ENCODE measurements at places on chromosomes 7 and 10.

- no peak for DNase-seq
Measured at GRCh38 chr10:10462151-10462941, 555.3 kb upstream of the CELF2 start.

DNA sequence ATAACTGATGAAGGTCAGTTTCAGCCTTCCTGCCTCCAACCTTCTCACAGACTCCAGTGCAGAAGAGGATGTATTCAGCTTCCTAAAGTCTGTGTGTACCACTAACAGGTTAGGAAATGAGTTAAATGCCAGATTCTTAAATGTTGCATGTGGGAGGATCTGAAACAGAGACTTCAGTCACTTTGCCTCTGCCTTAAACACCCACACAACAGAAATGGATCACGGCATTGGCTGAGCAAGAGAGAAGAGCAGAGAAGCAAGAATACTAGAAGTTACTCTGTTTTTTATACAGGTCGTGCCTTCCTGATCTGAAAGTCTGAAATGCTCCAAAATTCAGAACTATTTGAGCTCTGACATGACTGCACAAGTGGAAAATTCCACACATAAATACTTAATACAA is 98.9 kb upstream of the ARHGAP21 start:
- DNase-seq = no peak

GRCh38 chr10:127375461-127375860 is 173.6 kb upstream of the NPS start:
- DNase-seq = no peak

- DNase-seq = no peak
Measured at GRCh38 chr10:132339276-132339675, 7.3 kb downstream of the LRRC27 start.

- DNase-seq = no peak
Measured at GRCh38 chr7:24863626-24864025, 106.4 kb upstream of the GSDME start.

DNA sequence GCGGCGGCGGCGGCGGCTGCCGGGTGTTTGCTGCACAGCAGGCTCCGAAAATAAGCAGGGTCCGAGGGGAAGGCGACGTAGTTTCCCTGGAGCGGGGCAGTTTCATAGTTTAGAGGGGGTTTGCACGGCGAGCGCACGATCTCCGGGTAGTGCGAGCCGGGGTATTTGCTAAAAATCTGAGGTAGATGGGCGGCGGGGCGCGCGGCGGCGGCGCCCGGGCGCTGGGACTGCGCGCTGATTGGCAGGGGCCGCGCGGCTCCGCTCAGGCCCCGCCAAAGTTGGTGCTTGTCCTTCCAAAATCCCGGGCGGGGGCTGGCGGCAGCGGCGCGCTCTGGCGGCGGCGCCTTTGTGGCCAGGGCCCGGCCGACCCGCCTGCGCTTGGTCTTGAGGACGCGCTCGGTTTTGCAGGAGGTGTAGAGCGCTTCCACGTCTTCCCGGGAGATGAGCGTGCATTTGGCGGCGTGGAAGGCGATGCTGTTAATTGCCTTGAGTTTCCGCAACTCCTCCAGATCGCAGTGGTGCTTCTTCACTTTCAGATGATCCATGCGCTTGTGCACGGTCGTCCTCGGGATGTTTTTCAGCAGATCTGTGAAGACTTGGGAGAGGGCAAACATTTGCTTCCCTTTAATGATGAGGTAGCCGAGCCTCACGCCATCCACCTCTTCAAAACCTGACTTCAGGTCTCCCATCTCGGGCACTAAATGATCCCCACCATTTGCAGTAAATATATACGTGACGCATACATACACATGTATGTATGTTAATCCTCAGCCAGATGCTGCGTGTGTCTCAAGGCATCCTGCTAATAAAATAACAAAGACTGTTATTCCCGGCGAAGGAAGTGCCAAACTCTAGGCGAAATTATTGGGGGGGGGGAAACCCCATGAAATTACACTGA is 8.1 kb downstream of the SKIDA1 start:
- peak; percentile 26 for DNase-seq

DNA sequence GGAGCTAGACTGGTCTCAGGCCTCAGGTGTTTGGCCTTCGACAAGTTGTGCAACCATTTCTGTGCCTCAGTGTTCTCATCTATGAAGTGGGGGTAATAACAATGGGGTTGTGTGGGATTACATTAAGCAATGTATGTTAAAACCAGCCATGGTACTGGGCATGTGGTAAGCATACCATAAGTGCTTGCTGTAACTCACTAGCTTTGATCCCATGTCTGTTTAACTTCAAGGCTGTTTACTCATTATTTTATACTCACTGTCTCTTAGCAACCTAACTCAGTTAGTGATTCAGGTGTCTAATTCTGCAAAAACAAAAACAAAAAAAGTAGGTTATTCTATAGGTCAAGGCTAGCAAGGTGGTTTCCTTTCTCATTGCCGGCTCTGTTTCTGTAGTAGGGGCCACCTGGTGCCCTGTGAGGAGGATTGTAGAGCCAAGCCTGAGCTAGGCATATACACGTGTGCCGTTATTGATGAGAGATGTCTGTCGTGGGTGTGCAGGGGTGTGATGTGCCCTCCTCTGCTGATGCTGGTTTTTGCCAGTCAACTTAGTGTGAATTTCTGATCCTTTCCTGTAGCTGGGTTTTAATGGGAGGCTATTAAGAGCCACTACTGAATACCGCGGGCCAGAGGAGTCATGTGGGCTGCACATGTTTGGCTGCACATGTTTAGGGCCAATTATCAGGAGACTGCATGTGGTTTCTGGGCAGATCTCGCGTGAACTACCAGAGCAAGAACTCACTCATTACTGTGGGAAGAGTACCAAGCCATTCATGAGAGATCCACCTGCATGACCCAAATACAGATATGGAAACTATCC is 56.2 kb downstream of the EEPD1 start:
- DNase-seq = no peak

- DNase-seq = peak; percentile 37
Measured at GRCh38 chr10:86401588-86402282, 35.1 kb upstream of the GRID1 start.

DNA sequence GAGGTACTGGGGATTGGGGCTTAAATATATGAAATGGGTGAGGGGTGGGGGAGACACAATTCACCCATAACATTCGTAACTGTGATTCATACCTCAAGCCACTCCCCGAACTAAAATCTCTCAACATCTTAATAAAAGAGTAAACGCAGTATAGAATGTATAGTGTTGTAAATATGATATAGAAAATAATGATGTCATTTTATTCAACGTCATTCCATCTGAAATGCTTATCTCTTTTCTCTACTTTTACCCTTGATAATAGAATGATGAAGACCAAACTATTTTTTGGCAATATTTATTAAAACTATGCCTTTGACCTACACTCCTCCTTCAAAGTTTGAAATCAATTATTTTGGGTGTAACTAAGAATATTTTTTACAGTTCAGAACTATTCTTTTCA is 36.4 kb downstream of the FRA10AC1 start:
- DNase-seq = no peak

- no peak for DNase-seq
Measured at GRCh38 chr7:48636391-48637015, 287.8 kb upstream of the CDC14C start.

DNA sequence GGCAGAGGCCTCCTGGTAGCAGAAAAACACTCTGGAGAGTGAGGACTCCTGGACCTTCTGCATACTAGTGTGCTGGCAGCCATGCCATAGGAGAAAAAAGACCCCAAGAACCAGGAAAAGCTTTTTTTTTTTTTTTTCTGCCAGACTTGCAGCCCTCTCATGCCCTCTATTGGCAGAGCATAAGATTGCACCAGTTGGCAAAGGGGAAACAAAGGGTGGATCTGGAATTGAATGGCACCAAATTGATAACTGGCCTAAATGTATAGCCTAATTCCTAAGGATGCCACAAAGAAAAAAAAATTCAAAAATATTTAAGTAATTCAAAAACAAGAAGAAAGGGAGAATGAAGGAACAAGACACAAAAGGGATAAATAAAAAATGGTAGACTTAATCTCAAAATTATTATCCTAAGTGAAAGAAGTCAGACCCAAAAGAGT is 112.5 kb upstream of the GHITM start:
- DNase-seq = no peak

DNA sequence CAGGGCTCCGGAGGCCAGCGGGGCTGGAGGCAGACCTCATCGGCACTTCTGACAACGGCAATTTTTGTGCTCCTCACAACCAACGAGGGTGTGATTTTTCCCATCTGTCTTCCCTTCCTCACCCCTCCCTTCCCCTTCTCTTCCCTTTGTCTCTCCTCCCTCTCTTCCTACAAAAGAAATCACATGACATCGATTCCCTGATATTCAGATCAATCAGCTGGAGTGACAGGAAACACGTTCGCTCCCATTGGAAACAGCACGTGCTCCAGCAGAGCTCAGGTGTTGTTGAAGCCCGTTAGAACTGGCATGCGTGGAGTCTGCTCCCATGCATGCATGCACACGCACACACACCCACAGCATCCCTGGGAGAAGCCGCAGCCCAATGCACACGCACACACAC is 222.4 kb downstream of the PTPRN2 start:
- DNase-seq = no peak

DNA sequence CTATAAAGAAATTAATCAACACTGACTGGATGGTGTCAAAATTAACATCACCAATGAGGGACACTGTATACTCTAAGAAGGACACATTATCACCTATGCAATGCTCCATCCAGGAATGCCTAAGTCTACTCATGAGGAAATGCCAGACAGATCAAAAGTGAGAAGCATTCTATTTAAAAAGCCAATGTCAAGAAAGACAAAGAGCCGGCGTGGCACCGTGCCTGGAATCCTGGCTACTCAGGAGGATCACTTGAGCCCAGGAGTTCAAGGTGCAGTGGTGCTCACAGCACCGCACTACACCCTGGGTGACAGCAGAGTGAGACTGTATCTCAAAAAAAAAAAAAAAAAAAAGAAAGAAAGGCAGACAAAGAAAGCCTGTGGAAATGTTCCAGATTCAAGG is 45.5 kb upstream of the ANAPC16 start:
- no peak for DNase-seq

DNA sequence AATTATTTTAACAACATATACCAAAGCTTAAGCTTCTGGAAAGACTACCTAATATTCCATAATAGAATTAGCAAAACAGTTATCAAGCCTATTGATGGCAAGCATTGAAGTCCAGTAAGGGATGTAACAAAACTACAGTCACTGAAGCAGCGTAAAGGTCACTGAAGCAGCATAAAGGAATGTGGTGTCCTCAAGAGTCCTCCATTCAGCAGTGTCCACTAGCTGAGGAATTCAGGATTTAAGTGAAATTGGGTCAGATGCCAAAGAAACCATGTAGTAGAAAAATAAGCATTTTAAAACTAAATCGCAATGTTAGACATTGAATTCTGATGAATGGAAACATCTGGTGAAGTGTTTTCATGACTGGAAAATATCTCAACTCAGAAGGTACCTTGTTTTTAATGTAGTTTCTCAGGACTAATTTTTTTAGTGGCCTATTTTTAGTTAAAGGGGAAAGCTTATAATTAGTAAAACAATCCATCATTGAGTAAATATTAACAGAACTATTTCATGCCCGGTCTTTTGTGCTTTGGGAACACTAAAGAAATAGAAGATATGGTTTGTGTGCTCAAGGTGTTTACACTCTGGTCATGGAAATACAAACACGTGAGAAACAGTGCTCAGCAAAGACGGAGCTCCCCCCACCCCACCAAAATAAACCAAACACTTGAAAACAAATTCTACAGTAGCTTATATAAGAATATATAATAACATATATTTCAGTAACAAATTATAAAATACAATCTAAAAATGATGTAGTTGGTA is 121.4 kb downstream of the CDK14 start:
- DNase-seq = no peak

- no peak for DNase-seq
Measured at GRCh38 chr7:83469491-83469890, 179.4 kb downstream of the SEMA3E start.
